Left lobe of liver (tissue), 2 donors: ENCODE measurements at places on chromosomes 4 and X. TPM values are rescaled to one million over a fixed set of nuclear protein-coding genes. Genes with fewer than 3 reads are reported as not detected.

The TRIM61 gene
- total RNA-seq, result 0.15 TPM

The HSFX4 gene
- total RNA-seq, result not detected

The DKK2 gene
- not detected for total RNA-seq

- DNase-seq, result no peak
Measured at GRCh38 chrX:70979136-70979762, 48.4 kb upstream of the SLC7A3 start.

- no peak for DNase-seq
Measured at GRCh38 chrX:13266641-13267345, 53.1 kb downstream of the ATXN3L start.

GRCh38 chr4:4851906-4852305 lies 7.6 kb upstream of the MSX1 start:
- DNase-seq, result no peak

DNA sequence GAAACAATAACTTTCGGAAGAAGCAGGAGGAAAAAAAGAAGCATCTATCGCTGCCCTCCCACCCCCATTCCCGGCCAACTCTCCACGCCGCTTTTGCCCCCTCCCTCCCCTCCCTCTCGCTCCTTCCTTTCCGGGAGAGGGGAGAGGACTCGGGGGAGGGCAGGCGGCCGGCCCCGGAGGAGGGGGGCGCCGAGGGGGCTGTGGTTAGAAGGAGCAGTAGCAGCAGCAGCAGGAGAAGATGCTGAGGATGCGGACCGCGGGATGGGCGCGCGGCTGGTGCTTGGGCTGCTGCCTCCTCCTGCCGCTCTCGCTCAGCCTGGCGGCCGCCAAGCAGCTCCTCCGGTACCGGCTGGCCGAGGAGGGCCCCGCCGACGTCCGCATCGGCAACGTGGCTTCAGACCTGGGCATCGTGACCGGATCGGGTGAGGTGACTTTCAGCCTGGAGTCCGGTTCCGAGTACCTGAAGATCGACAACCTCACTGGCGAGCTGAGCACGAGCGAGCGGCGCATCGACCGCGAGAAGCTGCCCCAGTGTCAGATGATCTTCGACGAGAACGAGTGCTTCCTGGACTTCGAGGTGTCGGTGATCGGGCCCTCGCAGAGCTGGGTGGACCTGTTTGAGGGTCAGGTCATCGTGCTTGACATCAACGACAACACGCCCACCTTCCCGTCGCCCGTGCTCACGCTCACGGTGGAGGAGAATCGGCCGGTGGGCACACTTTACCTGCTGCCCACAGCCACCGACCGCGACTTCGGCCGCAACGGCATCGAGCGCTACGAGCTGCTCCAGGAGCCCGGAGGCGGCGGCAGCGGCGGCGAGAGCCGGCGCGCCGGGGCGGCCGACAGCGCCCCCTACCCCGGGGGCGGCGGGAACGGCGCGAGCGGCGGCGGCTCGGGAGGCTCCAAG lies 1.3 kb downstream of the PCDH7 start:
- DNase-seq, result no peak

DNA sequence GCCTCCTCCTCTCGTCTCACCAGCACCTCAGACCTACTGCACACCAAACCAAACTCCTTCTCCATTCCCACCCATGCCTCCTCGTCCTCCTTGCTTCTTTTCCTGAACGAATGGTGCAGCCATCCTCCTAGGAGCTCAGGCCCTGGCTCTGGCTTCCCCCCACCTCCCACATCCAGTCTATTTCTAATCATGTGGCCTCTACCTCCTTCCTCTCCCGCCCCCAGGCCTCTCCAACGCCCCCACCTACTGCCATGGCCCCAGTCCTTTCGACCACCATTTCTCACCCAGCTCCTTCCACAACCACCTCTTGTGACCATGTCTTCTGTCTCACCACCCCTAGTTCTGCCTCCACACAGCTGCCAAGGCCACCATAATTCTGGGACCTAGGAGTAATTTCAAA lies 127.1 kb downstream of the PJA1 start:
- no peak for DNase-seq

DNA sequence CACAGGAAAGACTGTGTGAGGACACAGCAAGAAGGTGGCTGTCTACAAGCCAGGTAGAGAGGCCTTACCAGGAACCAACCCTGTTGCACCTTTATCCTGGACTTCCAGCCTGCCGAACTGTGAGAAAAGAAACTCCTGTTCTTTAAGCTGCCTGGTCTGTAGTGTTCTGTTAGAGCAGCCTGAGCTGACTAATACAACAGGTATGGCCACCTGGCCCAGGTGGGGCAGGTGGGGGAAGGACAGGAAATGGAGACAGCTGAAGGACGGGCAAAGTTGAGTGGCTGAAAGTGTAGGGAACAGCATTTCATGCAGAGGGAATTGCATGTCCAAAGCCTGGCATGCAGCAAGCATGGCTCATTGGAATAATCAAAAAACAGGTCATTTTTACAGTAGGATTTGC lies 35.1 kb downstream of the CYTL1 start:
- no peak for DNase-seq
